Transverse colon (tissue), 4 donors: ENCODE measurements at places on chromosomes 1 and 21. TPM values are rescaled to one million over a fixed set of nuclear protein-coding genes. Genes with fewer than 3 reads are reported as not detected.

DNA sequence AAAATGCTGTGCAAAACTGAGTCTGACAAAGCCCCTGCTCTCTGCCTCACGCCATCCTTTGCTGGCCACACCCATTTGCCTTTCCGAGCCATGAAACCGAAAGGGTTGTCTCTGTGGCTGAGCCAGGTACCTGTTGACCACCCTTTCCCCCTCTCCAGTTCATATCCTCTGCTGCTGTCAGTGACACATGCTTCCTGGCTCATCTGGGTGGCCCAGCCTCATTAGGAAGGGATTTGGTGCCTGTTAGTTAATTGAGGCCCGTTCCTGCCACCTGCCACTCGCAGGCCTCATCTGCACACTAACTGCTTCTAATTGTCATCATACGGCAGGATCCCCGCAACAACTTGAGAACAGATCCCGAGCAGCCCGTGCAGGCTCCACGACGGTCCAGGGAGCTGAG lies 79.2 kb downstream of the OLIG1 start:
- no peak for DNase-seq

DNA sequence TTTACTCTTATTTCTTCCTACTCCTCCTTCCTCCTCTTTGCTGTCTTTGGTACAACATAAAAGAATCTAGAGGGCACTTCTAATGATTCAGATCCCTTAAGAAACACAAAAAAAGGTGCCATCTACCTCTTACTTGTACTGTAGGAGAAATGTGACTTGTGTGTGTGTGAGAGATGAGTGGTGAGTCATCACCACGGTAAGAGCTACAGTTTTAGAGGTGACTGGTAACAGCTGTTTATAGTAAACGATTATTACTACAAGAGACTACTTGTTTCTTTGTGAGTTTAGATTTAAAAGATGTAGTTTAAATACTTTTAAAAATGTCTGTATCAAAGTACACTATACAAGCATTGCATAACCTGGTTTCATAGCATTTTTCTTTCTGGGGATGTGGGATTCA lies 40.4 kb downstream of the SLC35D1 start:
- no peak for DNase-seq

LCE2C gene
- not detected for total RNA-seq

- DNase-seq: no peak
Observed at GRCh38 chr1:154104433-154105082, 50.3 kb downstream of the NUP210L start.

DNA sequence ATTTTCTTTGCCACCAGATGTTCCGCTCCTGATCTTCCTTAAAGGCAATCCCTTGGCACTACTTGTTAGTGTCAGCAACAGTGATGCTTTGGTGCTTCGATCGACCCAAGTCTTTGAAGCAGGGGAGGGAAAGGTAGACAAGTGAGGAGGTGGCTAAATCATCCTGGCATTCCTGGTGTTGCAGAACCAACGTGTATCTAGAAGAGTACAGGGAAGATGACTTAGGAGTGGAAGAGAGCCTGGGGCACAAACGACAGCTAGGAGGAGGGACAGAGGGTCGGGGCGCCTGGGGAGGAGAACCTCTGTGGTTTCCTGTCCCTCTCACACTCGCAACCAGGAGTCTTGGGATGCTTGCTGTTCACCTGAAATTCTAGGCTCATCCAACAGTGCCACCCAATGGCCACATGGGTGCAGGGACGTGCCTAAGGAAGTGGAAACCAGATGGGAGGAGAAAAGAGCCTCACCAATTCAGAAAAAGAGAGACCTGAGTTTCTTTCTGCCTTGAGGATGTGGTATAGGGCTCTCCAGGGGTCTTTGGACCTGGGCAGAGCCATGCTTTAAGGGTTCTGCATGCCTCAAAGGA lies 9.5 kb upstream of the KCNA2 start:
- peak; percentile 67 for DNase-seq

POLR3GL gene
- total RNA-seq: 23.7 TPM
